ENCODE measurements at places on chromosomes 13 and 19.

- no peak for DNase-seq
Measured at GRCh38 chr13:60170414-60170813, 6.7 kb upstream of the DIAPH3 start.

GRCh38 chr13:113567681-113568080 lies 16.9 kb upstream of the TFDP1 start:
- no peak for DNase-seq

GRCh38 chr19:55301459-55302317 lies 17.9 kb downstream of the BRSK1 start:
- peak; percentile 46 for DNase-seq

- no peak for DNase-seq
Measured at GRCh38 chr13:98834254-98834960, 81.9 kb upstream of the SLC15A1 start.

DNA sequence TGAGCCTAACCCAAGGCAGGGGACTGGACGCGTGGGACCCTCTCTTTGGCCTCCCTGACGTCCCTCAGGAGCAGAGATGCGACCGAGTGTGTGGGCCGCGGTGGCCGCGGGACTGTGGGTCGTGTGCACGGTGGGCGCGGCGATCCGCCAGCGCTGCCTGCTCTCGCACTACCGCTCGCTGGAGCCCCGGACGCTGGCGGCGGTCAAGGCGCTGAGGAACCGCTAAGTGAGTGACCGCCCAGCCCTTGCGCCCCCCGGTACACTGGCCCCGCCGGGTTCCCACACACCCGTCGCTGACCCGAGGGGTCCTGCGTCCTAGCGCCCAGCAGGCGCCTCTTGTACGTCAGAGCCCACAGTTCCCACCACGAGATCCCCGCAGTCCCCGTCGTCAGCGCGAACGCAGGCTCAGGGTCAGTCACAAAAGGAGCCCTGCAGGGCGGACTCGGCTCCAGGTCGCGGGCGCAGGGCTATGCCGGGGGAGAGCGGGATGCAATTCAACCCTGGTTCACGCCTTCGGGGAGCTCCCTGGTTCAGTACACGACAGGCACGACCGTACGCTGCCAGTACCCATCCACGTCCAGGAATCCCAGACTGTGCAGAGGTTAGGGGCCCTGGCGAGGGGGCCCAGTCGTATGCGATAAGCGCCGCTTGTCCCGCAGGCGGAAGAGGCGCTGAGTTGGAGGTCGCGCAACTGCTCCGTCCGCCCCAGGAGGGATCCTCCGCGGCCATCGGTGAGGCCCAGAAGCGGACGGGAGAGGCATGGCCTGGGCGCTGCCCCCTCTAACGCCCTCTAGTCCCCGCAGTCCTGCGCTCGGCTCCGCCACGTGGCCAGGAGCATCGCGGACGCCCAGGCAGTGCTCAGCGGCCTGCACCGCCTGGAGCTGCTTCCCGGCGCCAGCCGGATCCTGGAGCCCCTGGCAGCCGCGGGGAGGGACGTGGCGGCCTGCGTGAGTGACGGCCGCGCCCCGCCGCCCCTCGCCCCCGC lies 3.6 kb upstream of the IFNL2 start:
- no peak for DNase-seq

GRCh38 chr13:20331949-20332348 lies 99.8 kb upstream of the GJB6 start:
- DNase-seq: no peak

DNA sequence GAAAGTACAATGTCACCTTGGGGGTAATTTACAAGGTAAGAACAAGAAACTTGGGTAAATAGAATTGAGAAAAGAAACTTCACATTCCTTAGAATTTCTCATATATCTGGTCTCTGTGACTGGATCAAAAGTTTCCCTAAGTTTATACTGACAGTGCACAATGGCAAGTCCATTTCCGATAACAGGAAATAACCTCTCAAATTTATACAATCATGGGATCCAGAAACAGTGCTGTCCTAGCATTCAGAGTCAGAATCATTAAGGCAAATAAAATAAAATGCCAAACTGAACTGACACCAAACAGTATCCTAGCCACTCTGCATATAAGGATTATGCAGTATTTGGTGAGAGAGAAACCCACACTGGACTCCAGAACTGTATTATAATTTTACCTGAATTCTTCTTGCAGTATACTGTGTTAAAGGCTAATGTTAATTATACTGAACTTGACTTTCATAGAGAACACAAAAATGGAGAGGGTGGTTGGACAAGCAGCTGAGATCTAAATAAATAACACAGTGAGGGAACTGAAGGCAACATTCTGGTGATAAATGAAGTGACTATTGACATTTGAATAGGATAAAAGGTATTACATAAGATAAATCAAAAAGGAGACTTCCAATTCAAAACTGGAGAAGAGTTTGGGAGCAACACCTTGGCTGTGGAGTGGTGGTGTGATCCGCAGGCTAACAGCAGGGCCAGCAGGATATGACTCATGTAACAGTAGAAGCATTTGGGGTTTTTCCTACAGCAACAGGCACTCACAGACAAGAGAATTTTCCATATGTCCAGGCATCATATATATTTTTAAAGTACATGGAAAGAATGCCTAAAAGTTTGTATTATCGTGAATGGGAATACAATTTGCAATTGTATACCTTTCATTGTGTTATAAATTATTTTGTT lies 932.5 kb upstream of the MIR17HG start:
- peak; percentile 66 for DNase-seq

GRCh38 chr13:80547341-80547740 lies 206.4 kb upstream of the SPRY2 start:
- DNase-seq: no peak

DNA sequence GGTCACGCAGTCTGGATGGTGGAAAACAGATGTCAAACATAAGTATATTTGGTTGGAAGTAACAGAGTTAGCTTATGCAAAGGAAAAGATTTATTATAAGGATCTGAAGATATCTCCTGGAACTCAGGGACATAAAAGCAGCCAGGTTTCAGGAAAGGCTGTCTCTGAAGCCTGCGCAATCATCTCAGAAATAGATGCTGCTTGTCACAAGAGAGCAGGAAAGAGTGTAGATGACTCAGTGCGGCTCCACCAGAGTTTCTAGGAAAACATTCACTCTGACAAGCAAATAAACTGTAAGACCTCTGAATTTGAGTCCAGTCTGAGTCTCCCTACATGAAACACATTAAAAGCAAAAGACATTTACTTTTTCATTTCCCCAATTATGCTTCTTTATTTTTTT lies 220.4 kb upstream of the HTR2A start:
- DNase-seq: peak; percentile 43

DNA sequence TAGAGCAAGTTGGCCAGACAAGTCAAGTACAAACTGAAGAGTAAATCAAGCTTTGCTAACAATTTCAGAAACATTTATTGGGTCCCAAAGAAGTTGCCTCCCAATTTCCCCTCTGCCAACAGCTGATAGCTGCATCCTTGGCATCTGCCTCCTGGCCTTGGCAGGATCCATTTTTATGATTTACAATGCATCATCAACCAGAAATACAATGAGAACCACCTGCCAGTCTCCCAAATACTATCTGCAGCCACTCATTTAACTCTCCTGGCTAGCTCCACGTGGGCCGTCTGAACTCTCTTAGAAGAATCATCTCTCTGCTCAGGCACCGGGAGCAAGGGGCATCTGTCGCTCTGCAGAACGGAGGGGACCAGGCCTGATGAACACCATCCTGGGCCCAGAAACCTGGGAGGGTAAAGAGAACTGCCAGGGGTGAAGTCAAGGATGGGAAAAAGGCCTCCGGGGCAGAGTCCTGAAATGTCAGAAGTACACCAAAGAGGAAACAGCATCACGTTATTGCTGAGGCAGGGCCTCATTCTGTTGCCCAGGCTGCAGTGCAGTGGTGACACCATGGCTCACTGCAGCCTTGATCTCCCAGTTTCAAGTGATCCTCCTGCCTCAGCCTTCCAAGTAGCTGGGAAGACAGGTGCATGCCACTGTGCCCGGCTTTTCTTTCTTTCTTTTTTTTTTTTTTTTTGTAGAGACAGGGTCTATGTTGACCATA lies 2.6 kb downstream of the LONP1 start:
- DNase-seq: no peak

- no peak for DNase-seq
Measured at GRCh38 chr19:36707134-36707533, 19.7 kb downstream of the ZNF567 start.

- peak; percentile 21 for DNase-seq
Measured at GRCh38 chr13:49584771-49585182, 581 bp downstream of the RCBTB1 start.

- no peak for DNase-seq
Measured at GRCh38 chr13:93753639-93754038, 527.0 kb downstream of the GPC6 start.

- DNase-seq: peak; percentile 74
Measured at GRCh38 chr13:44969551-44970484, 19.5 kb downstream of the NUFIP1 start.

- DNase-seq: no peak
Measured at GRCh38 chr13:109784590-109785140, 1.7 kb downstream of the IRS2 start.

GRCh38 chr19:49613374-49613773 lies 22.4 kb downstream of the PRR12 start:
- DNase-seq: no peak

DNA sequence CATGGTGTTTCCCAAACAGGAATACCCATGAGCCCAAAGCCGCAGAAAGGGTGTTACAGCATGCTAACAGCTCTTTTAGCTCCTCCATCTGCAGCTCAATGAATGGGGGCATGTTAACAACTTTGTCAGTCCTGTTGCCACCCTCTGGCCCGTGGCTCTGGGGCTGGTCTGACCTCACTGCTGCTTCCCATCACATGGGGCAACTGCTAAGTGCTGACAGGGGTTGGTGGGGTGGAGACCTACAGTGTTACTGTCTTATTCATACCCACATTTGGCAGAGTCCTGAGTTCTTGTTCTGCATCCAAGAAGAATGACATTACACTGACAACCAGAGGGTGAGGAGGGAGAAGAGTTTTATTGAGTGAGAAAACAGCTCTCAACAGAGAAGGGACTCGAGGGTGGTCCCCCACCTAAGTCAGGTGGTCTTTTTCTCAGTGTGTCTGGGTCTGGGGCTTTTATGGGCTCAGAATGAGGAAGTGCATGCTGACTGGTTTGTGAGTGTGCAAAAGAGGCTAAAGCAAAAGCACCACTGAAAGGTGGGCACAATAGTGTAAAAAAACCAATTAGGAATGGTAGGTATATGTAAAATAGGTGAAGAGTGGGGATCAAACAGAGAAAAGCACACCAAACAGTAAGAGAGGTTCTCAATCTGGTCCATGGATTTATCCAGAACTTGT lies 1952.0 kb upstream of the PCDH20 start:
- DNase-seq: no peak

- DNase-seq: no peak
Measured at GRCh38 chr19:18202397-18202777, 1.5 kb downstream of the RAB3A start.

GRCh38 chr19:2129486-2129885 lies 21.9 kb downstream of the AP3D1 start:
- DNase-seq: no peak

- no peak for DNase-seq
Measured at GRCh38 chr19:53826876-53827275, 2.8 kb upstream of the NLRP12 start.

- no peak for DNase-seq
Measured at GRCh38 chr19:1035998-1036621, 3.8 kb upstream of the ABCA7 start.

DNA sequence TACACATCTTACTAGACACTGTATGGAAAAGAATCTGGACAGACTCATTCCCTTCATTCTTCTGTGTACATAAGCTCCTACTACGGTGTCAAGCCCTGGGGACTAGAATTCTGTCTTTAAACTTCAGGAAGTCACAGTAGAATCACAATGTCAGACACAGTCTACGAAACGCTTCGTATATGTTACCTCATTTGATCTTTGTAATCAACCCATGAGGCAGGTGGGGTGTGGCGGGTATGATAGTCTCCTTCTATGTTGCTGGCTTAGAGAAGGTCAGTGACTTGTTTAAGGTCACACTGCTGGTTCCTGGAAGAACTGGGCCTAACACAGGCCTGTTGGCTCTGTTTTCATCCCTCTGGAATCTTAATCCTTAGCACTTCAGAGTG lies 32.2 kb upstream of the TPT1 start:
- no peak for DNase-seq

- DNase-seq: no peak
Measured at GRCh38 chr13:29516012-29516411, 79.5 kb downstream of the SLC7A1 start.

DNA sequence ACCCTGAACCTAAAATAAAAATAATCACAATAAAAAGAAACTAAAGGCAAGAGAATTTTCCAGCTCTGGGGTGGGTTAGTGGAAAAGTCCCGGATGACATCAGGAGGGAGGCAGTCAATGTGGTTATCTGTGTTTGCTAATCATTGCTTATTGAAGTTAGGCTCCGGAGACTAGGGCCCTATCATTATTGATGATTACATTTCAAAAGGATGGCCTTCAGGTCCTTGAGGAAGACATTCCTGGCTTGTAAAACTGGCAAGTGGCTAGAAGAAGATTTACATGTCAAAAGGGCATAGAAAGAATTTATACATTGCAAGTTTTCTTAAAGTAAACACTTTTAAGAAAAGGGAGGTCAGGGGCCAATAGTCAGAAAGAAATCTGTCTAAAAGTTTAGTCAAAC lies 123.4 kb downstream of the POSTN start:
- no peak for DNase-seq

GRCh38 chr13:76715621-76716020 lies 170.6 kb downstream of the KCTD12 start:
- DNase-seq: no peak

GRCh38 chr19:45809643-45810159 lies 5.4 kb downstream of the RSPH6A start:
- DNase-seq: peak; percentile 89

DNA sequence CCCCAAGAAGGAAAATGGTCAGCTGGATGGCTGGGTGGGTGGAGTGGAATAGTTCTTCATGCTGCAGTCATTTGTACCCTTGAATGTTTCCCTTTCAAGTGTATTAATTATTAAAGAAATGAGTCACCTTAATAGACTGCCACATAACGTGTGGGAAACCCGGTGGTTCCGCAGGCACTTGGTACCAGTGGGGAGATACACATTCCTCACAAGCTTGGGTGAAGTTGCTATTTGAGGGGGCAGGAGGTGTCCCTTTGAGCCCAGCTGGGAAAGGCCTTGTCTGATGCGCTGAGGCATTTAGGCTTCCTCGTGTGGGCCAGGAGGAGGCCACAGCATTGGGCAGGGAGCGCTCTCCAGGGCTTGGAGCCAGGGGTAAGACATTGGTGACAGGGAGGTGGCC lies 57.7 kb downstream of the ATP8A2 start:
- DNase-seq: peak; percentile 93

DNA sequence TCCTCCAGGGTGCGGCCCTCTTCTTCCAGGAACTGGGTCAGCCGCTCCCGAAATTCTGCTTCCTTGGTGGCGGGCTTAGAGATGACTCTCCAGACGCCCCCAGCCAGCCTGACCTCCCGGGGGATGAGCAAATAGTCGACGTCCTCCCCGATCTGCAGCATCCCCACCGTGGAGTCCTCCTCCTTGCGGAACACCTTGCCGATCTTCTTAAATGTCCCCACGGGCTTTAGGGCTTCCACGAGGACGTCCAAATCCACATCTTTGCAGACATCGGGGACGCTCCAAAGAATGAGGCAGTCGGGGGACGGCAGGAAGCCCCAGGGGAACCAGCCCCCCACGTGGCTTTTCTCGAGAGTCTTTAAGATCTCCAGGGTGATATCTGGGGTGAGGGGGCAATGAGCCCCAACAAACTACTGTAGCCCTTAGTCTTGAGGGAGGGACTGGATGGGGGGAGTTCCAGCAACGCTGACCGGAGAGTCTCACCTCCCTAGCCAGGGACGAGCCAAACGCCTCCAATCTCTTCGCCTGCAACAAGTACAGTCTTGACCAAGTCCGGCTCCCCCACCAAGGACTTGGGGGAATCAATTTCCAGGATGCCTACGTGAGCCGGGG lies 608 bp downstream of the CCDC8 start:
- no peak for DNase-seq

- peak; percentile 58 for DNase-seq
Measured at GRCh38 chr19:12778017-12778904, 2.9 kb upstream of the HOOK2 start.

Data from renal cortical epithelial cell (primary cell).